Stimulated activated CD4-positive, alpha-beta T cell treated with anti-CD3 and anti-CD28 coated beads, Interleukin-1b, Interleukin-23, amount 100 ng/mL, for 1 hour (primary cell): ENCODE measurements at places on chromosomes 4 and X.

DNA sequence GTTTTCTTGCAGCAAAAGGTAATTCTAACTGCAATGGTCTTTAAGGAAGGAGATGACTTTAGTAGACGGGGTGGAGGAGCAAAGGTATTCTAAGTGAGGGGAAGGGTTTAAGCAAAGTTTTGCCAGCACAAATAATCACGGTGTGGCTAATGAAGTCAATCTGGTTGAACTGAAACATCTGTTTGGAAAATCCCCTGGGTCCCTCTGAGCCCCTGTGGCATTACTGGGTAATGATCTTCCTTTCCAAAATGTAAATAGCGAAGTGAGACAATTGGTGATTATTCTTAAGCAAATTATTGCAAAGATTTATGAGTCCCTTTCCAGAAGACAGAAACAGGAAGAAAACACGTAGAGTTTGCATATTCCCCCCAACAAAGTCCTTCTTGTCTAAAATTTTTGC, 47.2 kb downstream of the FGFBP1 start:
- no peak for DNase-seq

DNA sequence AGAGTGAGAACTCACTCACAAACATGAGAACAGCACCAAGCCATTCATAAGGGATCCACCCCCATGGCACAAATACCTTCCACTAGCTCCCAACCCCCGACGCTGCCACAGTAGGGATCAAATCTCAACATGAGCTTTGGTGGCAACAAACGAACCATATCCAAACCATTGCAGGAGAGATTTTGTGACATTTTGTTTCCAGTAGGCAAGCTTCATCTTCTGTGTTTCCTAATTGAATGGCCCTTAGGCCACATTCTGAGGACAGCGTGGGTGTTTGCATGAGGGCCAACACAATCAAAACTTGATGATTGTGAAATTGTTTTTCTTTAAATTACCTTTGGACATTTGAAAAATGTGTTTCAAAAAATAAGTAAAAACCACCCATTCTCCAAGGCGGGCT, 102.6 kb upstream of the LNX1 start:
- DNase-seq, result no peak

- no peak for DNase-seq
Measured at GRCh38 chr4:59945716-59946115, 1254.4 kb upstream of the ADGRL3 start.

- no peak for DNase-seq
Measured at GRCh38 chr4:149135062-149135461, 680.6 kb downstream of the IQCM start.

DNA sequence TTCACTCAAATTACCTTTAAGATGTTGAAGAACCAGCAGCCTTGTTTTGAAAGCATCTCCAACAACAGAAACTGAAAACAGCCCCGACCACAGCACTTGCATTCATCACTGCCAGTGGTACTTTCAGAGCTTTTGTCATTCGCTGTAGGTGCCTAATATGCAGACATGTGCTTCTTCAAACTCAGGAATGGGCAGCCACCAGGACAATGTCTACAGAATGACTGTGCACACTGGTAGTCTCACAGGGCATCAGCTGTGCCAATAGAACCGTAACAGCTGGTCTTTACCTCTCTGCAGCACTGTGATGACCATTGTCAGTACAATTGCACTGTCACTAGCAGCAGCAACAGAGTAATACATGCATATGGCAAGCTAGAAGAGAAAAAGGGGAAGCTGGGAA, 1149.7 kb downstream of the STPG2 start:
- DNase-seq, result no peak

GRCh38 chr4:83618431-83618830, 82.5 kb downstream of the GPAT3 start:
- no peak for DNase-seq

DNA sequence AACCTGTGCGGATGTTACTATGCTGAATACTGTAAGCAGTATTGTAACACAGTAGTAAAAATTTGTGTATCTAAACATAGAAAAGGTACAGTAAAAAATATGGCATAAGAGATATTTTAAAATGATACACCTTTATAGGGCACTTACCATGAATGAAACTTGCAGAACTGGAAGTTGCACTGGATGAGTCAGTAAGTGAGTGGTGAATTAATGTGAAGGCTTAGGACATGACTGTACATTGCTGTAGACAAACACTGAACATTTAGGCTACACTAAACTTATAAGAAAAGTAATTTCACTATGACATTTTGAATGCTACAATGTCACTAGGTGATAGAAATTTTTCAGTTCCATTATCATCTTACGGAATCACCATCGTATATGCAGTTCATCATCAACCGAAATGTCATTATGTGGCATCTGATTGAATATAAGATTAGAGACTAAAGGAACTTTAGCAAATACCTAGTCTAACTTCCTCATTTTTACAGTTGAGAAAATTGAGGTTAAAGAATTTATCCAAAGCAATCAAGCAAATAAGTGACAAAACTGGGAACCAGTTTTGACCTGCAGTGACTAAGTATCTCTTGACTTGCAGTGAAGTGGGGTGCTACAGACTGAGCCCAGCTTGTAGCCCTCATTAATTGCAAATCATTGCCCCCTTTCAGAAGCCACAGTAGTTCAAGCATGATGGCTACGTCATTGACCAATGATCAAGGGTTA, 55.3 kb downstream of the EGF start:
- DNase-seq, result no peak

- DNase-seq, result no peak
Measured at GRCh38 chr4:137635601-137636000, 103.3 kb upstream of the PCDH18 start.

GRCh38 chr4:150863456-150863855, 151.6 kb downstream of the LRBA start:
- no peak for DNase-seq

GRCh38 chr4:176782794-176783193, 9.9 kb downstream of the VEGFC start:
- DNase-seq, result no peak

DNA sequence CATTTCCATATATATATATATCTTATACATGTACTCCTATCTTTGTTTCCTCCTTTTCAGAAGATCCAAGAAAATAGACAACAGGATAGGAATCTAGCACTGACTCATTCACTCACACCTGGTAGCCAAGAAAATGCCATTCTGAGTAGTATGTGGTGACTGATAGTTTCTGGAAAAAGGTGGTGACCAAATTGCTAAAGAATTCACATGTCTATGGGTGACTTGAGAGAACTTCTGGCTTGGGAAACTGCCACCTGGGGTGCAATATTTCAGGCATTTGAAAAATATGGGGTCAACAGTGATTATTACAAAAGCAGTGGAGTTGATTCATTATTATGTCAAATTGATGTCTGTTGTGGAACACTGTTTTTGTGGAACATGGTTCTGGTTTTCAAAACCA, 605.1 kb downstream of the PCDH18 start:
- DNase-seq, result no peak

- DNase-seq, result no peak
Measured at GRCh38 chr4:22593933-22594332, 78.1 kb upstream of the ADGRA3 start.

GRCh38 chrX:44731160-44731559, 112.7 kb upstream of the DUSP21 start:
- no peak for DNase-seq

DNA sequence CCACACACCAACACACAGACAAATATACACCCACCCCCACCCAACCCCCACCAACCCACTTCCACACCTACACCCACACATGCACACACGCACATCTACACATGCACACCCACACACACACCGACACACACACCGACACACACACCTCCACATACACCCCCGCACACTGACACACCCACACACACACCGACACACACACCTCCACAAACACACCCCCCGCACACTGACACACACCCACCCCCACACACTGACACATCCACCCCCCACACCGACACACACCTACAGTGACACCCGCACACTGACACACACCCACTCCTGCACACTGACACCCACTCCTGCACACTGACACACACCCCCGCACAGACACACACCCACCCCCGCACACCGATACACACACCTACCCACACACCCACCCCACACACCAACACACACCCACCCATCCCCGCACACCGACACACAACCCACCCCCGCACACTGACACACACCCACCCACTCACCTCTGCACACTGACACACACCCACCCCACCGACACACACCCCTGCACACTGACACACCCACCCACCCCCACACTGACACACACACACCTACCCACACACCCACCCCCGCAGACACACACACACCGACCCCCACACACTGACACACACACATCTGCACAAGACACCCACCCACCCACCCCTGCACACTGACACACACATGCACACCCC, 31.1 kb downstream of the FGFRL1 start:
- no peak for DNase-seq

DNA sequence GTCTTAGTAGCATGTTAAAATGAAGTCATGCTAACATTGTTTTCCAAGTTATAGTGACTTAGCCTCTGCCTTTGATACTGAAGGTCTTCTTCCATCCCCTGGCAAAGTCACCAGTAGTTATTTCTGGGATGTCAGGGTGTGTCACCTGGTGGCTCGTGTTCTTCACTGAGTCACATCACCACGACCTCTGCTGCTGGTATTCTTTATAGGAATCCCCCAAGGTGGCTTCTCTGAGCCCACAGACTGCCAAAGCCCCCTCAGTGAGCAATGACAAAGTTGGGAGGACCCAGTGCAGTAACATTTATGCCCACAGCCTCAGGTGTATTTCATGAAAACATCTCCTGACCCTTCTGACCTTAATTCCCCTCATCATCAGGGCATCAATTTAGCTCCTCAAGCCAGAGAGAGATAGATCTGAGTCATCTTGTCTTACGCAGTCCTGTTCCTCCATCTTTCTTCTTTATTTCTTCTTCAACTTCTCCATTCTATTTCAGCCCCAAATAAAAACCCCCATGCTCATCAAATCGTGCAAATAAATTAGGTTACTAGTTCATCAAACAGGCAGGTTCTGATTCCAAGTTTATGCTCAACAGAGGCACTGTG, 29.3 kb upstream of the GPRIN3 start:
- no peak for DNase-seq

DNA sequence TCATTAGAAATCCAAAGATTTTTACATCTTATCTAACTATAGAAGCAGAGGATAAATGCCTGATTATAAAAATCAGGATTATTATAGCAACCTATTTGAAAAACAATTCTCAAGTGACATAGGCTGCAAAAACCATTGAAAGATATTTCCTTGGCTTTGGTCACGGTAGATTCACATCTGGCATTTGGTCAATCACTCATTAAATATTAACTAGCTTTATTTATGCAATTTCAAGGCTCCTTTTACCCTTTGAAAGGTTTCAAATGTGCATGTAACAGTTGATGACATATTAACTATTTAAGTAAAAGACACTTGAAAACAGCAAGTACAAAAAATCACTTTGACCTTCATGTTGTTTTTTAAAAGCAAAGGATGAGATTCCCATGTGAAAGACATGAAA, 98.1 kb downstream of the MMRN1 start:
- no peak for DNase-seq

GRCh38 chrX:72392816-72393800, 87.4 kb upstream of the CITED1 start:
- DNase-seq, result no peak

DNA sequence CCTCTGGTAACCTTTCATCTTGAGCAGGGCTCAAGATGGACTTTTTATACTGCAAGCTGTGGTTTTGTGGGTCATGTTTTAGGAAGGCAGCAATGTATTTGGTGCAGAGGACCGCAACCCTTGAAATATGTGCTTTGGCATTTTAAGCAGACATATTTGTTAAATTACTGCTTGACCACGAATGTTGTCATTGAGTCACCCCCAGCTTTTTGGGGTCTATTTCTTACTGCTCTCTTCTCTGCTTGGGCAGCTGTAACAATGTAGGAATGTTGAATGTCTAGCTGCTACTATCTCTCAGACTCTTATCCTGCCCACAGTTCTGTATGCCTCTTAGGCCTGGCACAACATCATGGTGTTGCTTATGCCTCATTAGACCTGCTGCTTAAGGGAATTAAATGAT, 6.0 kb downstream of the RBPJ start:
- DNase-seq, result no peak

DNA sequence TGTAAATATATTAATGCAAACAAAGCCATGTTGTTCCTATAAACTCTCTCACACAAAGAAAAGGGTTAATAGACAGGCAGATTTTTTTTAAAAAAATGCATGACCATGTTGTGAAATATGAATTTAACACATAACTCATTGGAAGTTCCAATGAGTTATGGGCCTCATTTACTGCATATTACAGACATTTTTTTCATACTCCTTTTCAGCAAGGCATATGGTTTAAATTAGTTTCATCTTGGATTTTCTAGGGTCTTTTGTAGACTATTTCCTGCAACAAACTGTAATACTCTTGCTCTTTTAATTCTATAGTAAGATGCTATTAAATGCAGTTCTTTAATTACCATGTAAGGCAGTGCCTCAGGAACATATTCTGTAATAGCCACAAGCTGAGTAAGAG, 323.1 kb downstream of the GBA3 start:
- no peak for DNase-seq

GRCh38 chr4:531721-532565, 32.9 kb downstream of the PIGG start:
- no peak for DNase-seq

- no peak for DNase-seq
Measured at GRCh38 chrX:13985697-13986435, 43.8 kb downstream of the GEMIN8 start.

DNA sequence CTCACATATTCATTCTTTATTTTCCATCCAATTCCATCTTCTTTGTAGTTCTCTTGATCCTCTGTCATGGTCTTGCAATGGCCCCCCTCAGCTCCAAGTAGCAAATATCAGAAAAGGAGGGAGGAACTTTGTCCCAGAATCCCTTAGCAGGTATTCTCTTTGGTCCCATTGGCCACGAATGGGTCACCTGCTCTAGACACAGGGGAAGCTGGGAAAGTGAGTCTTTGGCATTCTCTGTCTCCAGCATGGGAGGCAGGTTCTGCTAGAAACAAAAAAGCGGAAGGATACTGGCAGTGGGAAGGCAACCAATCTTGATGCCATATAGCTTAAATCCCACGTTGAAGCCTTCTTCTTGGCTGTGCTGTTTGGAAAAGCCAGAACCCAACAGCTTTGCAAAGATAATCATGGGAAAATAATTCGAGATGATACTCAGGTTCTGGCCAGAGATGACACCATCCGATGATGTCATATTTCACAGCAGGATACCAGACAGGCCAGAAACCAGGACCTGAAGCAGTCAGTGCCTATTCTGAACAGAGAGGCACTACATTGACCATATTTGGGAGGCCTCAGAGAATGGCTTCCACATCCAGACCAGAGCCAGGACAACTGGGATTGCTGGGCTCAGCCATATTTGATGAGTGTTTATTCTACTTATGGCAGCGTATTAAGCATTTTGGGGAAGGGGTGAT, 110.4 kb upstream of the ATXN3L start:
- no peak for DNase-seq

DNA sequence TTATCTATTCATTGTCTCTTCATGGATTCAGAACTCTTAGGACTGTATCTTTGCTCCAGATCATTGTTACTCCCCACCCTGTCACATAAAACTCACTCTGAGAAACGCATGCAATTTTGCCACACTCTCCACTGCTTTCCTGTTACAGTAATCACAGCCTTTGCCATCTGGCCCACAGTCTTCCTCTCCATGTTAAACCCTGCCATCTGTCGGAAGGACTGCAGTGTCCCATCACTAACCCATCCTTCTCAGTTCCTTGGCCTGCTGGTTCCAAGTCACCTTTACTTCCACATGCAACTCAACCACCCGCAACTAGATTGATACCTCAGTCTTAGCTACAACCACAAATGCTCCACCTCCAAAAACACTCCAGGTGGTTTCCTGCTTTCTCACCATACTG, 308.7 kb upstream of the FAM241A start:
- DNase-seq, result no peak

GRCh38 chr4:8553991-8554405, 26.2 kb upstream of the GPR78 start:
- DNase-seq, result no peak
